ENCODE measurements at places on chromosomes 12 and 14.

GRCh38 chr12:12405882-12406281 lies 49.0 kb downstream of the BORCS5 start:
- DNase-seq, result no peak

- DNase-seq, result no peak
Measured at GRCh38 chr12:120241561-120242274, 23.8 kb downstream of the PXN start.

GRCh38 chr14:22555384-22556011 lies 33.5 kb downstream of the DAD1 start:
- no peak for DNase-seq

DNA sequence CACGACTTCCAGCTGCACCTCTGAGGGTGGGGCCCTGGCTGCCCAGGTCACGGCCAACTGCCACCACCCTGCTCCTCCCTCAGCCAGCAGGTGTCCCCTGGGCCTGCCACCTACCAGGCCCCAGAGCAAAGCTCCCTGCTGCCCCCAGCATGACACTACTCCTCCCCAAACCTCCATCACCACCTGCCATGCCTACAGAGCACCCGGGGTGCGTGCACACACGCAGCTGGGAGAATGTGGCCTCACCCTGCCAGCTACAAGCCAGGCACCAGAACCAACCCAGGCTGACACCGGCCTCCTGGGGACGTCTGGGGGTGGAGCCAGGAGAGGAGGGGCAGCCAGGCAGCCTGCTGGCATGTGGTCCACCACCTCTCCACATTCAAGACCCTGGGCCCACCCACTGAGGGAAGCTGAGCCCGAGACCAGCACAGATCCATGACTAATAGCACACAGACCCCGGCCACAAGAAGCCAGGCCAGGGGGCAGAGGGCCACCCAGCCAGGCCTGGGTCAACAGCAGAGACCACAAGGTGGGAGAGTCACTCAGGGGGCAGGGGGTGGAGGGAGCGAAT lies 3.4 kb downstream of the JAG2 start:
- no peak for DNase-seq

DNA sequence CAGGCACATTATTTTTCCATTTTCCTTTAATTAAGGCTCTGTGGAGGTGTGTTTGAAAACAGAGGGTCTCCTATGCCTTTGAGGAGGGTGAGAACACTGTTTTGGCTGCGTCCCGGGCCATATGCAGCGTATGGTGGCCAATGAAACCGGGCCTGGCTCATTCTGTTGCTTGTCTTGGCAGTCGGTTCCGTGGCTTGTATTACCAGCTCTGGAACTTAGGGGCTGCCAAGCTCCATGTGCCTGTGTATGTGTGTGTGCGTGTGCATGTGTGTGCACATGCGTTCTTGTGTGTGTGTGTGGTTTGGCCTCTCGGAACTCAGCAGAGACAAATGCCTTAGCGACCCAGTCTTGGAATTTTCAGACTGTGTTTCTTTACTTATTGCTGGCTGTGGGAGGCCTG lies 2.7 kb downstream of the JDP2 start:
- peak; percentile 75 for DNase-seq

DNA sequence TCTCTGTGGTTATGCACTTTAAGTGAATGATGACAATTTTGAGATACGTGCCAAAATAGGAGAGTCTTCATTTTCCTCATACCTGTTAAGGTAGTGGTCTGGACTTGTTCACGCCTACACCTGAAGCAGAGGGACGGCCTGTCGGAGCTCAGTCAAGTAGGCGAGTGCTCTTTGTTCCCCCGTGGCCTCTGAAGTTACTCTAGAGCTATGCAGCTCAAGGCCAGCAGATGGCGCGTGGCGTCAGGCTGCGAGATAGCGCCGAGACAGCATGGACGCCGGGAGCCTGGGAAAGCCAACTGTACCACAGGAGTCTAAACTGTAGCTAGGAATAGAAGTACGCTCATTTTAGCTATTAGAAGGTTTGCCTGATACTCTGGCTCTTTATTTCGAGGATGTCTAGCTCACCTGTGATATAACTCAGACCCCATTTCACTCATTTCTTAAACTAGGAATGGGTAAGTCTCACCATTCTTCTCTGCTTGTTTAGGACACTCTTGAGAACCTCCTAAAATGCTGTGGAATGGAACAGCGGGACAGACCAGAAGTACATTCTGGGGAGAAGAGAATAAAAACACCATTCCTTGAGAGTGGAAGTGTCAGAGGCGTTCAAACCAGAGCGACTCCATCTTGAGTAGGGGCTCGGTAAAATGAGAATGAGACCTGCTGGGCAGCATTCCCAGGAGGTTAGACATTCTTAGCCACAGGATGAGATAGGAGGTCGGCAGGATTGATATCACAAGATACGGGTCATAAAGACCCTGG lies 267.4 kb upstream of the HMGA2 start:
- peak; percentile 86 for DNase-seq

Measured in cardiac fibroblast (primary cell).